HFFc6 (cell line): ENCODE measurements at places on chromosomes 2 and 18.

- no peak for DNase-seq
Observed at GRCh38 chr2:233996461-233996860, 54.0 kb upstream of the SPP2 start.

GRCh38 chr18:37334631-37335408, 230.8 kb downstream of the CELF4 start:
- DNase-seq: peak; percentile 37

DNA sequence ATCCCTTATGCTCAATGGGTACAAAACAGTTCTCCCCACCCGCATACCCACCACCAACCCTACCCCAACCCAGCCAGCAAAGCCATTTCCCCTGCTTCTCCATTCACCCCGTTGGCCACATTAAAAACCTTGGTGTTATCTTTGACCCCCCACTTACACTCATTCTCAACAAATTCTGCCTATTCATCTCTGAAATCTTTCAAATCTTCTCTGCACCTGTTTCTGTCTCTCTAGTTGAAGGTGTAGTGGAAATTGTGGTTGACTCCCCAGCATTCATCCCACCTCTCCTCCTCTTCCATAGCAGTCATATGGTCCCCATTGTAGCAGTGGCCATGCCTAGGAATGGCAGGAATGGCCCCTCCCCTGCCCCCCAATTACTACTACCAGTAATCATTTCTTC, 20.5 kb upstream of the TET3 start:
- DNase-seq: no peak

DNA sequence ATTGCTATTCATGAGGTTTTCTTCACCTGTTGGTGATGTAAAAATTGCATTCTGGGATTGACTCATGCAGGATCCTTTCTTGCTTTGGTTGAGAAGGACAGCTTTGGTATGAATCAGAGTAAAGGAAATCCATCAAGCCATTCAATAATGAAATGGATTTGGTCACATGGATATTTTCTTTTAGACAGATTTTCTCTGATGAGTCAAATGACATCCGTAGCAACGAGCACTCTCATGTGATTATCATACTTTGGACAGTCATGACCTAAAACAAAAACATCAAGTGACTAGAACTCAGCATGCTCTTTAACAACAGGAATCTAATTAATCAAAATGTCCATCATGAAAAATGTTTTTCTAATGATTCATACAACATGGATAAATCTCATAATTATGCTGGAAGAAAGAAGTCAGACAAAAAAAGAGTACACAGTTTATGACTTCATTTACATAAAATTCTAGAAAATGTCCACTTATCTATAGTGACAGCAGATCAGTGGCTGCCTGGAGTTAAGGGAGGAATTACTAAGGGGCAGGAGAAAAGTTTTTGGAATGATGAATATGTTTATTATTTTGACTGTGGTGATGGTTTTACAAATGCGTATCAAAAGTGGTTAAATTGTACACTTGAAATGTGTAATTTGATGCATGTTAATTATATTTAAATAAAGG, 30.7 kb downstream of the TRAK2 start:
- peak; percentile 81 for DNase-seq

GRCh38 chr18:14769381-14769780, 21.4 kb downstream of the ANKRD30B start:
- DNase-seq: no peak

GRCh38 chr2:14749884-14750283, 117.4 kb downstream of the LRATD1 start:
- no peak for DNase-seq

DNA sequence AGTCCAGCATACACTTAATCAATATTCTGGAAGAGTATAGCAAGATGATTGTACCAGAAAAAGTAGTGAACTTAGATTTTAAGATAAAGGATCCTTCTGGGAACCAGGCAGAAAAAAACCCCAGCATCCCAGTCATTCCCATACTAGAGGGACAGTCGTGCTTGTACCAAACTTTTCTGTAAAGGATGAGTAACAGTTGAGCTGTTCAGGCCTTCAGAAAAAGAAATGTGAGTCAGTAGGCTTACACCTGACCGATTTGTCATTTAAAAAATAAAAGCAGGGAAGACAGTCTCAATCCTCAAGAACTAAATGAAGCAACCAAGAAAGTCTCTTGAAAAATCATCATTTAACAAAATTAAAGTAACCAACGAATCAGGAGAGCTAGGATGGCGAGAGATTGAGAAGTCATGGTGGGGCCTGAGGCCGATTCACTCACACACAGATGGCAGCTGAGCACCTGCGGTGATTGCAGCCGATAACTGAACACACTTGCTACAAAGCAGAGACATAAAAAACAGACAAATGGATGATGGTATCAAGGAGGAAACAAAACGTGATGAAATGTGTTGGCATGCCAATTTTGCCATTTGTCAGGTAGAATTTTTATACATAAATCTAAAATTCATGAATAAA, 170.0 kb upstream of the ALKAL2 start:
- no peak for DNase-seq

GRCh38 chr2:213205944-213206343, 54.5 kb upstream of the IKZF2 start:
- no peak for DNase-seq

DNA sequence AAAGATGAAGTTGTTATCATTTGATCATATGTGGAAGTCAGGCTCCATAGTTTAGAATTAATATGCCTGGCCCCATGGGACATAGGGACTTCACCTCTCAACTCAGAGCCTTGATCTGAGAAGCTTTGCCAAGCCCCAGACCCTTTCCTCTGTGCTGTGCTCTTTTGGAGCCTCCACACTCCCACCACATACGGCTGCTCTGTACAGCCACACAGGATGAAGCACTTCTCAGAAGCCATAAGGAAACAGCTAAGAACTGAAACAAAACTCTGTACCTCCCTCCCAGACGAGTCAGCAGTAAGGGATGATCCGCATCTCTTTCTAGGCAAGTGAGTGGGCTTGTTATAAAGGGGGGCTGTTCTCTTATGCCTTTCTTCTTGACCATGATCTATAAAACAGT, 66.5 kb downstream of the CAB39 start:
- DNase-seq: no peak

DNA sequence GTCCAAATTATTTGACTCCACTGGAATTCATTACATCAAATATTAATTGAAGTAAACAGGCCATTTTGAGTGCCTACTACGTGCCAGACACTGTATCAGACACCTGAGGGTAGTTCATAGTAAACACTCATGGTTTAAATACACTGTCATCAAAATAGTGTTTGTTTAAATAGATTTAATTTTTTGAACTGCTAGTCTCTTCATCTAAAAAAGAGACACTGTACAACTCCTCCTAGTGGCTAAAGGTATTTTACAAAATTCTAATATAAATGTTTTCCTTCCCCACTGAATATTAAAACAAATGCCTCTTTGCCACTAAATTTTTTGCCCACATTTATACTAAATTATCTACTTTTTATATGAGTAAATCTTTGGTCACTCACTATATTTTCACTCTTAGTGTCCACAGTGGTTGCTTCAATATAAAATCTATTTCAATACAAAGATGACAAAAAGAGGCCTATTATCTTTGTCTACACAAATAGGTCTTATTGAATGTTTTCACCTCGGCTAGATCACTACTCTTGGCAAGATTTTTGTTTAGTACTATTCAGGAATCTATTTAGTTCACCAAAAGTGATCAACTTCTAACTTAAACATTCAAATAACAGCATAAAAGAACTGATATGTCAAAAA, 122.1 kb downstream of the TMEM247 start:
- no peak for DNase-seq

- DNase-seq: no peak
Observed at GRCh38 chr2:237156857-237157779, 71.4 kb downstream of the COPS8 start.

- no peak for DNase-seq
Observed at GRCh38 chr2:146776596-146776995, 1068.2 kb upstream of the ACVR2A start.

DNA sequence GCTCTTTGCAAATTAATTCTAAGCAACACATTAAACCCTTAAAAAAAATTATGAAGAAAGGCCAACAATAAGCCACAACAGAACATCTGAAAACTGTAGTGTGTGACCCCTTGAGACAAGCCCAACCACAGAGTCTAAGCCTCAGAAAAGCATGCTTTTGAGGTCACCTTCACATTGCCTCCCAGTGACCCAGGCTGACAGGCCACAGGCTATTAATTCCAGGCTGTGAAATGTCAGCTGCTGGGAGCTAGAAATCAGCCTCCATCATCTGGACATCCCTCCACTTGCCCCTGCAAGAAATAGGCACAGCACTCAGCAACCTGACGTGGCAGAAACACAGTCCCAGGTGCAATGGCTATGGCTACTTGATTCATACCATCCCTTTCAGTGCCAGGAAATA, 179.4 kb upstream of the ZFP36L2 start:
- DNase-seq: no peak

GRCh38 chr2:223591596-223591995, 10.6 kb downstream of the SCG2 start:
- DNase-seq: no peak

DNA sequence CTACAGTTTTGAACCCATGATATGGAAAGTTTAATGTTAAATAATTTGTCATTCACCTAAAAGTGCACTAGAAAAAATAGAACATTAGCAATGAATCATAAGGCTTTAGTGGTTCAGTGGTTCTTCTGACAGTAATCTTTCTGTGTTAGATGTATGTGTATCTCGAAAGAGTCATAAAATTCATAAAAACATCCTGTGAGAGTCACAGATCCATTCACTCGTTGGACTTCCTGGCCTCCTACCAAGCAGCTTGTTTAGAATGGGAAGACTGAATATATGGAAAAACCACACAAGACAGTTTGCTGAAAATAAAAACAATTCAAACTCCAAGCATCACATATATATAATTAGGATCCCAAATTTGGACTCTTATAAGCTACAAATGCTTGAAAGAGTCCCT, 34.8 kb downstream of the ADNP2 start:
- peak; percentile 51 for DNase-seq

- no peak for DNase-seq
Observed at GRCh38 chr2:100821255-100821910, 1.4 kb downstream of the NPAS2 start.

GRCh38 chr18:65990944-65991708, 240.3 kb downstream of the CDH7 start:
- no peak for DNase-seq

GRCh38 chr2:7094231-7094741, 177.1 kb downstream of the RNF144A start:
- no peak for DNase-seq

GRCh38 chr18:55748227-55748738, 160.3 kb upstream of the TCF4 start:
- no peak for DNase-seq

DNA sequence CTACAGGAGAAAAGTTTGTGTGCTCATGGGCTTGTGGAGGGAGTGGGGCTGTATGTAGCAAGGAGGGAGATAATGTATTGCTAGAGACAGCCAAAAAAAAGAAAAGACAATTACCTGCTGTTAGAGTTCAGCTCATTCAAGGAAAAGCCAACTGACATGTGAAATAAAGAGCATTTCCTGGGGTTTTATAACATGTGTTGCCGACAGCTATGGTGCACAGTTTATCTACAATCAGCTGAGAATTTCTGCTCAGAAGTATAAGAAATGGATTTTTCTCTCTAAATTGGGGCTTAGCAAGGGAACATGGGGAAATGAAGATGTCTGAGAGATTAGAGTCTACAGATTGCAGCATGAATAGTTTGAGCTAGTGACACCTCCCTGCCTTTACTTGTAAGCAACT, 674.1 kb downstream of the SUCLG1 start:
- no peak for DNase-seq

DNA sequence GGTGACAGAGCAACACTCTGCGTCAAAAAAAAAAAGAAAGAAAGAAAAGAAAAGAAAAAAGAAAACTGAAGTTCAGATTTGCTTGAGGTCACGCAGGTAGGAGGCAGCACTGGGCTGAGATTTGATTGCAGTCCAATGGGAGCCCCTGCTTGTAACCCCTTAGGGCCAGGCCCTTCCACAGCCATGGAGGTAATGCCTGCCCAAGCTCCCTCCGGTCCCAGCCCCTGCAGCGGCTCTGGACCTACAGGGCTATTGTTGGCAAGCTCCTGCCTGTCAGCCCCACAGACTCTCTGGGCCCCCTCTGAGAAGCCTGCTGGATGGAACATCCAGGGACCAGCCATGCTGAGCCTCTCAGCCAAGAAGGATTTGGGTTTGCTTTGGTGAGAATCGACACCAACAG, 12.2 kb downstream of the ZFP36L2 start:
- DNase-seq: no peak

DNA sequence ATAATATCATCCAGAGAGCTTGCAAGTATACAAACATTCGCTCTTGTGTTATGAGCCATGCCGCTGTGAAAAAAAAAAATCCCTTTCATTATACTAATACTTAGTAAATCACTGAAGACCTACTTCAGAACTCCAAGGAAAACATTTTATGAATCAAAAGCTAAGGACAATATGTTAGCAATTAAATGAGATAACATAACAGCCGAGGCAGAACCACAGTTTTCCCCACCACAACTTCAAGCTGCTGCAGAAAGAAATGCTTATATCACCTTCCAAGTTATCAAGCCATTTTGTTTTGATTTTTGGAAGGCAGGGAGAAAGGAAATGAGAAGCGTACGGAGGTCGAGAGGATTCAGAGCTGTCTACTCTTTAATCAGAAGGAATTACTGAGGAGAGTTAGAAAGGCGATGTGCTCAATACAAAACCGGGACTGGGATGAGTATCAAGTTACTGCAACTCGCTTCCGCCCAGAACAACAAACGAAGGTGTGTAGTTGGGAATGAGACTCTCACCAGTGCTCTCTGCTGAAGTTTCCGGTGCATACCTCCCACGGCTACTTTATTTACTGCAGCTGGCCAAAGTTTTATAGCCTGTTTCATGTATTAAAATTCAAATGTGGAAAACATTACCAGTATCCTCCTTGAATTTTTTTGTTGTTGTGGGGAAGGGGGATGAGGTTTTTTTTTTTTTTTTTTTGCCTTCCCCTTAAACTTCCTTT, 292.2 kb upstream of the CCDC68 start:
- no peak for DNase-seq

DNA sequence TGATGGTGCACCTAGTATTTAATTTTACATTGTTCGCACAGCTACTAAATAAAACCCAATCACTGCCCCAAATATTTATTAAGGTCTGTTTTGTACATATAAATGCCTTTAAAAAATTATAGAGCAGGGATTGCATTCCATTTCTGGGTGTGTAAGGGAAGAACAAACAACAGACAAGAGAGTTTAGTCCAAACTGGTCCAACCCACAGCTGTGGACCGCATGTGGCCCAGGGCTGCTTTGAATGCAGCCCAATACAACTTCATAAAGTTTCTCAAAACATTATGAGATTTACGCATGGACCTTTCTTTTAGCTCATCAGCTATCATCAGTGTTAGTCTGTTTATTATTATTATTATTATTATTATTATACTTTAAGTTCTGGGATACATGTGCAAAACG, 114.8 kb upstream of the LRATD1 start:
- no peak for DNase-seq

DNA sequence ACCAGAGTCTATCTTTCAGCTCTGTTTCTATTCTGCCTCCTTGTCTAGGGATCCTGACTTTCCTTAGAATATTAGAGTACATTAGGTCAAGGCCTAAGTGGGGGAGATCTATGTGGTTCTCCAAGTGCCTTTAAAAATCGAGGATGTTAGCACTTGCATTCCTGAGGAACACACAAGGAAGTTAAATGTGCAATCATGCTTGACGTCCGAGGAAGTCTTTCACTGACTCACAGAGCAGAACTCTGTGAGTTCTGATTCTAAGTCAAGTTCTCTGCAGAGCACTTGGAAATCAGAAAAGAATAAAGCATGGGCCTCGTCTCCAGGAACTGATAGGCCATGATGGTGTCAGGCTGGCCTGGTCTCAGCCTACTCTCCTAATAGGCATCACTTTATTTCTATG, 17.2 kb downstream of the FHOD3 start:
- DNase-seq: peak; percentile 76
